ENCODE measurements at places on chromosomes 11 and 22.

DNA sequence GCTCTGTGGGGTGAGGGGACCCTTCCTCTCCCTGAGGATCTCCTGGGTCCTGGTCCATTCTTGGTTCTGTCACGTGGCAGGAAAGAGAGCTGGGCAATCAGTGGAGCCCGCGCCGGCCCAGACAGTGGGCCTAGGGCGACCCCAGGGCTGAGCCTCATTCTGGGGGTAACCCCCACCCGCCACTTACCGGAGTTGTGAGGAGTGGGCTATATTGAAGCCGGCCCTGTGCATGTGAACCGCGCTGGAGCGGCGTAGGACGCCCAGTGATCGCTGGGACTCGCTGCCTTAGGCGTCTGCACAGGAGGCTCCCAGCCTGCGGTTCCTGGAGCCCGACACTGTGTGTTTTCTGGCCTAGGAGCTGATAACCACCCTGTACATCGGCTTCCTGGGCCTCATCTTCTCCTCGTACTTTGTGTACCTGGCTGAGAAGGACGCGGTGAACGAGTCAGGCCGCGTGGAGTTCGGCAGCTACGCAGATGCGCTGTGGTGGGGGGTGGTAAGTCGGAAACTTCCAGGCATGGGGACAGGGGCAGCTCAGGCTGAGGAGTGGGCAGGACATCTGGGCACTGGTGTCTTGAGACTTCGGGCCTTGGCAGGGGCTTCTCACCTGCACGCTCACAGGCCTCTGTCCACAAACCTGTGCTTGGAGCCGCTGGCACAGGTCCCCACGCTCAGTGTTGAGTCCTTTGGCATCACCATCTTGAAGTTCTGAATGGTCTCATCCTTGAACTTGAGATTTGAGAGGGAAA is 127.1 kb downstream of the KCNQ1OT1 start:
- DNase-seq = peak; percentile 41

DNA sequence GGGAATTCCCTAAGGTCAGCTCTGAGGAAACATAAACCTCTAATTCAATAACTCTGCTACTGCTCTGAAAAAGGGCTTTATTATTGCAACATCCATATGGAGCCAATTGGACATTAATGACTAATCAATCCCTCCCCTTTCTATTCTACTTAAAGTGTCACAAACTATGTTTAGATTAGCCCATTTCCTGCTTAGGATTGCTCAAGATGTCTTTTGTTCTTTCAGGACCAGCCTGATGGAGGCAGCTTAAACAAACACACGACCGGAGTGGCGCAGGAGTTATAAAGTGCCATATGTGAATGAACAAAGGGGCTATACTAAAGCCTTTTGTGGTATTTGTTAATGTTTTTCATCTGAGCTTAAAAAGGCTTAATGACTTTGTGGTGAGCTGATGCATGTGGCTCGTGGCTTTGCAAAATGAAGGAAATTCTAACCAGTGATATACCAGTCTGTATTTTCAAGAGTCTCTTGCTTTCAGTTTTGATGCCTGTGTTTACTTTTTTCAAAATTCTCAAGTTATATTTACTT is 354.4 kb downstream of the SOX6 start:
- no peak for DNase-seq

DNA sequence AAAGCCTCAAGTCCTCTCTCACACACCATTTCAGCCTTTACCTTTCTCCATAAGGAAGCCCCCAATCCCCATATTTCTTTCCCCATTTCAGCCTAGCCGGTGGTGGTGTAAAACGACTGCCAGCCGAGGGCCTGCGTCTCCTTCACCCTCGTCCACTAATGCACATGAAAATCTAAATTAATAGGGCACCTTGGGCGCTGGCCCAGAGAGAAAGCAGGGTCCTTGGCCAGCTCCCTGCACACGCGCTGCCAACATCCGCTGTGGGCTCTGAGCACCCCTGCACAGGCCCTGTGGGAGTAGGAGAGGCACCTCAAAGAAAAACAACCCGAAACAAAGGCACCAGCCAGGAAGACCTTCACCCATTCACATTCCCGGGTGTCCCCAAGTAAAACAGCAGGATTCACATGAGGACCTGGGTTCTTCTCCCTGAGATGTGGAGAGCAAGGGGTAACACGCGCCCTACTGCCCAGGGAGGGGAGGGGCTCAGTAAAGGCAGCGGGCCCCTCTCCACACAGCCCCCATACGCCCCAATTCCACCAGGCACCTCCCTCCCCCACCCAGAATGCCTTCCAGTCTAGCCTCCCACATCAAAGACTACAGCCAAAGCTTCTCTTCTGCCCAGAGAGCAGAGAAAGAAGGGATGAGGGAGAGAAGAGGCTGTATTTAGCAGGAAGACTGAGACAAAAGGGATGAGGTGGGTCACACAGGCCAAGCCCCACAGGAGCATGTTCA is 79.0 kb downstream of the MICAL3 start:
- peak; percentile 37 for DNase-seq

- DNase-seq = no peak
Observed at GRCh38 chr22:21736948-21737347, 1.4 kb upstream of the YPEL1 start.

- DNase-seq = no peak
Observed at GRCh38 chr11:95994329-95994728, 70.4 kb upstream of the MTMR2 start.

DNA sequence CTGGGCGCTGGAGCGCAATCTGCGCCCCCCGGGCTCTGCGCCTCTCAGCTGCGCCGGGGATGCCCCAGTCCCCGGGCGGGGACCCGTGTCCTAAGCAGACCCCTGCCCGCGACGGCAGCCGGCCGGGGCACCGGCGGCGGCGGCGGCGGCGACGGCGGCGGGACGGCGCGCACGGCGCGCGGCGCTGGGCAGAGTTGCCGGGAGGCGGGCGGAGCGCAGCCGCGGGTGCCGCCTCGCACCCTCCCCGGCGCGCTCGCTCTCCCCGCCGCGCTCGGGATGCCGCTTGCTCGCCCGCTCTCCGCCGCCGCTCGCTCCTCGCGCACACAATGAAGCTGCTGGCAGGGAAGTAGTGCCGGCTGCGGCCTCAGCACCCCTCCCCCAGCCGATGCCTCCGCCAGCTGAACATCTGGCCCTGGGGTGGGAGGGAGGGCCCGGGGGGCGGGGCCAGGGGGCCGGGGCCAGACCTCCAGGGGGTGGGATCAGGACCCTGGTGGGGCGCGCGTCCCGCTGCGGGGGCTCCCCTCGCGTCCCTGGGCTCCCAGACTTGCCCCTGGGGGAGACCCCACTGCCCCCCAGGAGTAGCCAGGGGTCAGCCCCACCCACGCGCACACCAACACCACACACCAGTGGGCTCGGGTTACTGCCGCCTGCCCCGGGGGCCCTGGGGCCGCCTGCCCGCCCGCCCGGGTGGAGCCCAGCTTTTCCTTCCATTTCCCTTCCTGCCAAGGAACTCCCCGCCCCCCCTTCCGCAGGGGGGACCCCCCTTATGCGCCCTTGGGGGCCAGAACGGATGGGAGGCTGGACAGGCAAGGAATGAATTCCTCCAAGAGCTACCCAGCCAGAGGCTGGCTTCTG is at the start of gene RCOR2:
TSS of gene RCOR2 (minus strand) at position 328 of the 855 bp plus-strand sequence. CDS start 708 bp downstream, outside the sequence.
- DNase-seq = no peak

- no peak for DNase-seq
Observed at GRCh38 chr22:44591146-44591790, 93.2 kb upstream of the RTL6 start.

DNA sequence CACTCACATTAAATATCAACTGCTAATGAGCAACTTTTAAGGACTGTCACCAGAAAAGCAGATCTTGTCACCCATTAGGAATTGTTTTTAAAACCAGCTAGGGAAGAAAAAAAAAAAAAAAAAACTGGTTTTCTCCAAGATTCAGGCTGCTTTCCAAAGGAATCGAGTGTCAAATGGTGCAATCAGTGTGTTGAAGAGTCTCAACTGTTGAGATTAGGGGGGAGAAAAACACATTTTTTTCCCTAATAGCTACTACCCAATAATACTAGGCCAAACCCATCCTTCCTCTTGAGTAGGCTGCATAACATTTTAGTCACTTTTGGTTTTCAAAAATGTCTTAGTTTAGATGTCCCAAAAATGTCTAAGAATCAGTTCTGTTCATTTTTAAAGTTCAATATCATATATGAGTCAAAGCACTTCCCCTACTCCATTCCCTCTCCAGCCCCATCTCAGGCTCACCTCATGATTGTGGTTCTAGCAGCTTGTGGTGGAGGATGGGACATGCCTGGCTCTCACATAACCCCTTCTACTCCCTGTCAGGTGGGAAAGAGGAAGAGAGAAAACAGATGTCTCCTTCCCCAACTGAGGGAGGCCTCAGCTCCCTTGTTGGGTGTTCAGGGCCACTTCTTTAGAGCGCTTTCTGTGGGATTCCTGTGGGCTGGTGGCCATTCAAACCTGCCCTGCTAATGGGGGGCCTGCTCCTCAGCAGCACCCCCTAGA is 193.6 kb downstream of the CWF19L2 start:
- no peak for DNase-seq

DNA sequence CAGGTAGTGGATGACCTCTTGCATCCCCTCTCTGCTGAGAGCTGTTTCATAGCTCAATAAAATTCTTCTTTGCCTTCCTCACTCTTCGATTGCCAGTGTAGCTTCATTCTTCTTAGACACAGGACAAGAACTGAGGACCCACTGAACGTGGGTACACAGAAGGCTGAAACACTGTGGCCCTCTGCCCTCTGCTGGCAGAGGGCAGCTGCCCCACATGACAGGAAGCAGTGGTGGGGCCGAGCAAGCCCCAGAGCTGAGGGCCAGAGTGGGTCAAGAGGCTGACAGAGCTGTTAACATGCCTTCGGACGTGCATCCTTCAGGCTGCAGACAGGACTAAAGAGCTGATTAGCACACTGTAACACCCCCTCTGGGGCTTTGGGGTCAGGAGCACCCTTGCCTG is 15.6 kb downstream of the SMC1B start:
- no peak for DNase-seq

DNA sequence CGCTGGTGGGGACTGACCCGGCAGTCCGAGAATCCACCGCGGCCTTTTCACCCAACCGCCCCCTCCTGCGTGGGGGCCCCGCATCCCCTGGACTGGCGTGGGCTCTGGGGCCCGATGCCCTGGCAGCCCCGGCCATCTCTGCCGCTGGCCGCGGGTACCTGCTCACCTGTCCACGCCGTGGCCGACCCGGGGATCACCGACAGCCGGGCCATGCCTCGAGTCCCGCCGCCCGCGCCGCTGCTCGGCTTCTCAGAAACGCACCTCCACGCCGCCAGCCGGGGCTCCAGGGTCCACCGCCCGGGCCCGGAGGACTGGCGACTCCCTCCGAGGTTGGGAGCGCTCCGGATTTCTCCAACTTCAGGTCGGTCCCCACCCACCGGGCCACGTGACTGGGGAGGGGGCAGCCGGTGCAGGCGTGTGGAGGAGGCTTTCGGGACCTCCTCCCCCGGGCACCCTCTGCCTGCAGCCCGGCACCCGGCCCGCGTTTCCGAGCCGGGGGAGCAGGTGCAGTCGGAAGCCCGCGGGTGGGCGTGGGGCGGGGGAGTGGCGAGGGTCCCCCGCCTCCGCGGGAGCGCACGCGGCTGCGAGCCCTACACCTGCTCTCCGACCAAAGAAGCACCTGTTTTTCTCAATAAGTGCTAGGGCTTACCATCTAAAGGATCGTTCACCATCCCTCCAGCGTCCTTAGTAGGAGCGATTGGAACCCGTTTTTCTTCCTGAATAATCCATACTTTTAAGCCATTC is 554 bp upstream of the NRIP3 start:
- peak; percentile 73 for DNase-seq

DNA sequence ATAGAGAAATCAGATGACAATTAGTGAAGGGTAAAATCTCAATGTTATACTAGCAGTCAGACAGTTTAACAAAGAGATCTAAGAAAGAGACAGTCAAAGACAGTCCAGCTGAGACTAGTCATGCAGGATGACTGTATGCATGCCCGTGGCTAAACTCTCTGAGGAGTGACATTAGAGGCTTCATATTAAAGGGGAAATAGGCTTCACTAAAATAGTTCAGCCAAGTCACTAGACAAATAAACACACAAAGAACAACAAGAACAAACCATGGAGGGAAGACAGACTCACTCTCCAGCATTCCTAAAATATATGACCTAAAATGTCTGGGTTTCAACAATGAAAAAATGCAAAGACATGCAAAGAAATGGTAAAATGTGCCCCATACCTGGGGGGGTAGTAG is 18.6 kb upstream of the APLNR start:
- no peak for DNase-seq

- no peak for DNase-seq
Observed at GRCh38 chr11:67410369-67410831, 5.1 kb upstream of the CARNS1 start.

DNA sequence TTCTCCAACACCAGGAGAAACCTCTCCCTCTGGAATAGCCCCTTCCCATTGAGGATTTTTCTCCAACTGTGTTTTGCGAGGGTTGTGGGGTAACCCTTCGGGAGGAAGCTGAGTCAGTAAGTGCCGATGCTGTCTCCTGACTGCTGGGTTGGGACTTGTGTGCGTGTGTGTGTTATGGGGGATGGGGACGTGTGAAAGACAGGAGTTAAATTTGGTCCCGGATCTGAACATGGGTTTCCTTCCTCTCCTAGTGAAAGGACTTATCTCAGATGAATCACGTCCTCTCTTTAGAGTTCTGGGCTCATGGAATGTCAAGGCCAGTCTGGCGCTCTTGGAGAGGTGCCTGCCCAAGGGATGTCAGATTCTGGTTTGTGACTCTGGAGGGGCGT is 33.3 kb downstream of the KIAA1671 start:
- DNase-seq = no peak

DNA sequence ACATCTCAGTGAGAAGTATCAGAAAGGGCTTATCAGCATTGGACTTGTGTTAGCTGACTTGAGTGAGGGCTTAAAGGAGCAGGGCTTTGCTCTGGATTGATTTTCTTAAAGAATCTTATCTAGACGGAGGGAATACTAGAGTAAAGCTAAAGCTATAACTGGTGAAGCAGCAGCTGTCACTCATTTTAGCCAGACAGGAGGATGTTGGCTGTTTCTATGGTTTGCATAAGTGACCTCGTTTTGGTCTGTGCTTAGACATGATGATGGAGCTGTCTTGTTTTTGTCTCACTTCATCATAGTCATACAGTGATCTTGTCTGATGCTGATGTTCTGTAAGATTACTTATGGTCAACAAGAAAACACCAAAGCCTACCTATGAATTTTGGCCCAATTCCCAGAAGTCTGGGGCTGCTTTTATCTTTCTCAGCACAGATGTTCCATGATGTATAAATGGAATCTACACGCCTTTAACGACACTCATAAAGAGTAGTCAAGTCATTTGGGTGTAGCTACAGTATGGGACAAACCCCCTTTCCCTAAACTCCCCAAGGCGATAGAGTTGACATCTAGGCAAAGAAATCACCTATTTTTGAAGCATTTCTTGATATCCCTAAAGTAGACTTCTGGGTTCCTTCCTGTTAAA is 77.5 kb upstream of the UCP3 start:
- DNase-seq = no peak
